ENCODE measurements at places on chromosomes 4 and X. TPM values are rescaled to one million over a fixed set of nuclear protein-coding genes. Genes with fewer than 3 reads are reported as not detected.

COL25A1 gene
- 0.15 TPM for total RNA-seq

FHIP1A gene
- total RNA-seq: 24.3 TPM

VCX3A gene
- not detected for total RNA-seq

USP17L12 gene
- total RNA-seq: not detected

PFKFB1 gene
- total RNA-seq: not detected

DNA sequence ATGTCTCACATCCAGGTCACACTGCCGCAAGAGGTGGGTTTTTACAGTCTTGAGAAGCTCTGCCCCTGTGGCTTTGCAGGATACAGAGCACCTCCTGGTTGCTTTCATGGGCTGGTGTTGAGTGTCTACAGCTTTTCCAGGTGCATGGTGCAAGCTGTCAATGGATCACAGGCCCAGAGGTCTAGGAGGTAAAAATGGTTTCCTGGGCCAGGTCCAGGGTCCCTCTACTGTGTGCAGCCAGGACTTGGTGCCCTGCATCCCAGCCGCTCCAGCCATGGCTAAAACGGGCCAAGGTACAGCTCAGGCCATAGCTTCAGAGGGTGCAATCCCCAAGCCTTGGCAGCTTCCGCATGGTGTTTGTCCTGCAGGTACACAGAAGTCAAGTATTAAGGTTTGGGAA lies 434.1 kb upstream of the GALNT7 start:
- DNase-seq: no peak

GRCh38 chr4:145507636-145508035 lies 26.0 kb downstream of the SMAD1 start:
- no peak for DNase-seq

DNA sequence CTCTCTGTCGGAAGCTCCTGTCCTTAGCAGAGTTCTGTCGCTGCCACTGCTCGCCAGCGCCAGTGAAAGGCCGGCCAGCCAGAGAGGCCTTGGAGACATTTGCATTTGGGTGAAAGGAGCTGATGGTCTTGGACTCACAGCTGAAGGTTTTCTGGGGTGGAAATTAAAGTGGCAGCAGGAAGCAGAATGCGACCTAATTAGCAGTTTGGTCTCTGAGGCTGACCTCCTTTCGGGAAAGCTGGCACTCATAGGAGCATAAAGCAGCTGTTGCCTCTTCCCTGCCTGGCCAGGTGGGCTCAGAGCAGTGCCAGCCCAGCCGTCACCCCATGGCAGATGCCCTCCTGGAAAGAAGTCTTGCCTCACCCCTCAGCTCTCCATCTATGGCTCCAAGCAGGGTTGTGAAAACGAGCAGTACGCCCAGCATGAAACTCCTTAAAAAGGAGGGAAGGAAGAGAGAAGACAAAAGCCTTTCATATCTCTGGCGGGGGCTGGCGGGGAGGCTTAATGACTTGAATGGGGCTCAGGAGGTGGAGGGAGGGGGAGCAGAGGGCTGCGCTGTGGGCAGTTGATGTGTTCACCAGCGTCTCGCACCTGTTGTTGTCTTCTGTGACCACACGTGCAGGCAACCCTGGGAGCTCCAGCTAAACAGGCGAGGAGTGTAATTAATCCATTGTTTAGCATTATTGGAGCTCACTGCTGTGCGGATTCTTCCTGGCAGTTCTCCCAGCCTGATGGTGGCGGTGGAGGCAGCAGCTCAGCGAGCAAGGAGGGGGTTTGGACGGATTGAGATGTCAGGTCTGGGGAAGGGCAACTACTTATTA lies 264.0 kb downstream of the MID1IP1 start:
- DNase-seq: no peak
